ENCODE measurements at places on chromosomes 16 and 17.

- DNase-seq = no peak
Observed at GRCh38 chr16:4663777-4664465, 29.4 kb upstream of the NUDT16L1 start.

GRCh38 chr16:67541391-67542263, 13.0 kb downstream of the RIPOR1 start:
- DNase-seq = no peak

- DNase-seq = no peak
Observed at GRCh38 chr17:76716146-76716838, 5.5 kb upstream of the MXRA7 start.

GRCh38 chr17:69912805-69913204, 162.2 kb upstream of the KCNJ16 start:
- DNase-seq = no peak

GRCh38 chr17:44848257-44848795, 643 bp downstream of the HIGD1B start:
- DNase-seq = no peak

- no peak for DNase-seq
Observed at GRCh38 chr16:27452569-27453493, 50.9 kb downstream of the IL21R start.

DNA sequence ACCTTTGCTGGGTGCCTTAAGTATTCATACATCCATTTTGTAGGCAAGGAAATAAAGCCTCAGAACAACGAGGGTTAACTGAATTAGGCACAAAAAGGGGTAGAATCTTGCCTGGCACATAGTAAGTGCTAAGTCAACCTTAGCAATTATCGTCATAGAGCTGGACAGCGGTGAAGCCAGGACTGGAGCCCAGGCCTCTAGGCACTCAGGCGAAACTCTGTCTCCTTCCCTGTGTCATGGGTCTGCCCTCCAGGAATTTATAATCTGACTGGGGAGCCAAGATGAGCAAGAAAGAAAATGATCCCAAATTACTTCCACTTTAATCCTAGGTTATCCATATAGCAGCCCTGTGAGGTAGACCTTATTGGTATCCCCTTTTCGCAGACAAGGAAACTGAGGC, 61.4 kb downstream of the KATNIP start:
- no peak for DNase-seq

- DNase-seq = no peak
Observed at GRCh38 chr16:70392606-70393005, 45.9 kb downstream of the DDX19A start.

DNA sequence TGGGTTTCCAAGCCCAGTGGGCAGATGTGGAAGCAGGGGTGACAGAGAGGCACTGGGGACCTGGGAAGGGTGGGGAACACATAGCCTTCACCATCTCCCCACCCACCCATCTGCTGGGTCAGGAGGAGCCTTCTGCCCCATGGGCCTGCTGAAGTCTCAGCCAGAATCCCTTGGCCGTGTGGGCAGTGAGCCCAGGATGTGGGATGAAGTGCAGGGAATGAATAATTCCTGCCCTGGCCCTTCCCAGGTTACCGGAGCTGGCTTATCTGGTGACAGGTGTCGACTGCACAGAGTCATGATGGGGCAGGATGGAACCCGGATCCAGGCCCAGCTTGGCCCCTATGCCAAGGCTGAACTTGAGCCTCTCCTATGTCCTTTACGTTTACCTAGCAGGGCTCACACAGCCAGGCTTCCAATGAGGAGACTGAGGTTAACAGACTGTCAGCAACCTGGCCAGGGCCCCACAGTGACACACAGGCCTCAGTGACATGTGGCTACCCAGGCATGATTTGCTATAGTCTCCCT, 17.5 kb downstream of the ATP2A3 start:
- no peak for DNase-seq

- no peak for DNase-seq
Observed at GRCh38 chr16:2963074-2963722, 877 bp upstream of the KREMEN2 start.

GRCh38 chr17:47878203-47879027, 17.6 kb upstream of the SP2 start:
- no peak for DNase-seq

- DNase-seq = no peak
Observed at GRCh38 chr17:15662681-15663080, 21.4 kb downstream of the TRIM16 start.

GRCh38 chr17:71633391-71633849, 487.4 kb upstream of the SOX9 start:
- DNase-seq = no peak

GRCh38 chr16:63192980-63193379, 1156.7 kb upstream of the CDH8 start:
- DNase-seq = no peak

DNA sequence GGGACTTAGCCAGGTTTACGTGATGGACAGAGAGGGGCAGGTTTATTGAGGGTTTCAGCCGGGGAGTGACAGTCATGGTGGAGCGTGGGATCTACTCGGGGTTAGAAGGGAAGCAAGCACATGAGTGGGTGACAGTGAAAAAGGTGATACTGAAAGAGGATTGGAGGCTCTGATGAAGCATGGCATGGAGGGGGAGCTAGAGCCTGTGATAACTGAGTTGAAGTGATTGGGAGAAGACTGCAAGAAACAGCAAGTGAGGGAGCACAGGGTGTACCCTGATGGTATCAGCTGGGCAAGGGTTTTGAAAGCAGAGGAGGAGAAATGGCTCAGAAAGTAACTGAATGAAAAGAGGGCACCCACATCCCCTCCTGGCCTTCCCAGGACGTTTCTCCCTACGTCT, 6.7 kb upstream of the KSR1 start:
- DNase-seq = no peak

GRCh38 chr16:78130083-78130608, 30.7 kb downstream of the WWOX start:
- no peak for DNase-seq

DNA sequence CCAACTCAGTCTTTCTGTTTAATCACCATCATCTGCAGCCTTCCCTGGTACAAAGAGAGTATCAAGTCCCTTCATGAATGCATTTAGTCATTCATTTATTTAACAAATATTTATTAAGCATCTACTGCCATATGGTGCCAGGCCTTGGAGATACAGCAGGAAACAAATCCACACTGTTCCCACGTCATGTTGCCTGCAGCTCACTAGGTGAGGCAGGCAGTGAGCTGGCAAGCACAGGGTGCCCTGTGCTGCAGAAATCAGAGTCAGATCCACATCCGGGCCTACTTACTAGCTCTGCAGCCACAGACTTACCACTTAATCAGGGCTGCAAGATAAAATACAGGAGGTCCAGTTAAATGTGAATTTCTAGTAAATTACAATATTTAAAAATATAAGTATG, 38.5 kb upstream of the CES5A start:
- no peak for DNase-seq
